Stimulated activated CD4-positive, alpha-beta T cell treated with anti-CD3 and anti-CD28 coated beads, Interleukin-1b, Interleukin-23, amount 100 ng/mL, for 24 hours (primary cell): ENCODE measurements at places on chromosomes 3 and 15.

DNA sequence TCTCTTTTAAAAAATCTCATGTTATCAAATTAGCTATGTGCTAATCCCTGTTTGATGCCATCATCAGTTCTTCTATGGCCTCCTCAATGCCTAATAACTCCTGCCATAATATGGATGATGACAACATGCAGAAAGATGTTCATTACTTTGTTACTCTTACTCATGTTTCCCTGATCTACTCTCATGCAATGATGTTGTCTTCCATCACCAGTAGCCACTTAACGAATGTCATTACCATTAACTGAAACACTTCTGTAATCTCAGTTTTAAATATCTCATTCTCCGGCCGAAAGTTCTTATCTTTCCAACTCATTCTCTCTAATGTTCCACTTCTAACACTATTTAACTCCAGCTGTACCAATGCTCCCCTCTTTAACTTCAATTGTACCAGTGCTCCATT is 1187.7 kb downstream of the OTOL1 start:
- DNase-seq, result no peak

- DNase-seq, result no peak
Measured at GRCh38 chr3:2096216-2096615, 2.5 kb upstream of the CNTN4 start.

- no peak for DNase-seq
Measured at GRCh38 chr3:79586232-79586631, 181.6 kb downstream of the ROBO1 start.

GRCh38 chr3:177610262-177610661 is 413.0 kb upstream of the TBL1XR1 start:
- no peak for DNase-seq

DNA sequence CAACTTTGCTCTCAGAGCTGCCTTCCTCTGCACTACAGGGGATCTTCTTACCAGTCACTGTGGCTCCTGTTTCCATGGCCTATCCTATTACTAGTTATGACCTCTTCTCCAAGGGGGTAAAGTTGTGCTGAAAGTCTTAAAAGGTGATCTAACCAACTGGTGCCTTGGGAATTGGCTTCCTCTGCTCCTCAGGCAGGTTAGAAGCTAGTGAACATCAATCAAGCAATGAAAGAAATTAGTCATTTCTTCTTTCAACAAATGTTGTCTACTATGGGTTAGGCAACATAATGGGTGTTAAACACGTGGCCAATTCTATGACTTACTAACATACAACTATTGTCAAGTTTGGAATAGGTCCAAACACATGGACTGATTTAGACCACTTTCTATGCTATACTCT is 571.4 kb upstream of the NAALADL2 start:
- DNase-seq, result no peak

- DNase-seq, result no peak
Measured at GRCh38 chr3:120435621-120436020, 15.2 kb downstream of the FSTL1 start.

GRCh38 chr15:72590427-72590826 is 64.1 kb upstream of the GOLGA6B start:
- no peak for DNase-seq

- no peak for DNase-seq
Measured at GRCh38 chr3:4460334-4460733, 6.7 kb downstream of the SUMF1 start.

- no peak for DNase-seq
Measured at GRCh38 chr15:57146506-57147201, 228.2 kb downstream of the TCF12 start.

DNA sequence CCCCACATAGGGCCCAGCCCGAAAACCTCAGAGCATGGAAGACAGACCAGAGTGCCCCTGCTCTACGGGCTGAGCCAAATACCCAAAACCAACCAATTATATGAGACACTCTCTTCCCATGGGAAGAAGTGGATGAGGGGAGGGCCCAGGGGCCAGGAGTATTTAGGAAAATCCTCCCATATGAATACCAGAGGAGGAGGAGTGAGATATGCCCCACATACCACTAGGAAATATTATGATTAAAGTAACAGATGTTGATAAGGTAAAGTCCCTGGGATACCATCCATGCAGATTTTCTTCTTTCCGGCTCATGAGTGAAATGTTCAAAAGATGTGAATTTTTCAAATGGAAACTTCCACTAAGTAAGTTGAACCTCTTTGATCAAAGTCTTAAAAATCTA is 50.4 kb downstream of the MESD start:
- DNase-seq, result no peak

- DNase-seq, result no peak
Measured at GRCh38 chr3:3627114-3627513, 172.1 kb upstream of the LRRN1 start.

DNA sequence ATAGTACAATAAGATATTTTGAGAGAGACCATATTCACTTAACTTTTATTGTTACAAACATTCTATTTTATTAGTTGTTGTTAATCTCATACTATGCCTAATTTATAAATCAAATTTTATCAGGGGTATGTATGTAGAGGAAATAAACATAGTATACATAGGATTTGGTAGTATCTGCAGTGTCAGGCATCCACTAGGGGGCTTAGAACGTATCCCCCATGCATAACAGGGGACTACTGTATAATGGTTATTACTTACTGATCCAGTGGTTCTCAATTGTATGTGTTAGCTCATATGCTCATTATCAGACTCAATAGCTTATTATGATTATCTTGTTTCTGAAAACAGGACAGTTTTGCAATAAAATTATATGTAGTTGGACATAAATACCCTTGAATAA is 27.6 kb downstream of the CMC1 start:
- DNase-seq, result no peak

- no peak for DNase-seq
Measured at GRCh38 chr3:120524171-120524923, 71.8 kb upstream of the NDUFB4 start.

DNA sequence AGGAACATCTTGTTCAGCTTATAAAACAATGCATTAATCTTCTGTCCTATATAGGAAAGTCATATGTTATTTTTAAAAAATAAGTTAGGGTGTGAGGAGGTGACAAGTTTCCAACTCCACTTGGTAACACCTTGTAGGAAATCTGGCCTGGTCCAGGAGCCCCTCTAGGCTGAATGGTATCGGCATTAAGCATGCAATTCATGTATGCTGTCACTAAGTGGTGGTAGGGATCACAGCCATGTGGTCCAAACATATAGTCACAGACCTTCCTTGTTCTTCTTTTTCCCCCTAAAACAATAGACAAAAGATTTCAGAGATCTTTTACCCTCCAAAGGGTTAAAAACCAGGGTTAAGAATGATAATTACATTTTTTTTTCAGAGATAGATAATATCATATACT is 4.2 kb upstream of the APBA2 start:
- DNase-seq, result no peak

GRCh38 chr3:140428380-140428779 is 249.5 kb upstream of the TRIM42 start:
- DNase-seq, result no peak

- no peak for DNase-seq
Measured at GRCh38 chr3:71491154-71491752, 92.3 kb downstream of the FOXP1 start.

GRCh38 chr15:92809880-92810361 is 90.2 kb upstream of the CHD2 start:
- DNase-seq, result no peak

DNA sequence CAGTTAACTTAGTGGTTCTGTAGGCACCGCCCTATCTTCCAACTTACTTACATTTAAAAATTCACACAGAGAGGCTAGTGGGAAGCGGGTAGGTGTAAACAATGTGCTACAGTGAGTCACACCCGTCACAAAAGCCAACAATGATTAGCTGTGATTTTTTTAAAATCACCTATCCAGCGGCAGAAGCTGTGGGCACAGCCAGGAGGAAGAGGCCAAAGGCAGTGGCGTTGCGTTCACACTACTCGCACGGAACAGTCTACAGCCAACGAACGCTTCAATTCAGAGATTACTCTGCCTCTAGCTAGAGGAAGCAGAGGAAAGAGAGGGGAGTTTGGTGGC is 2.5 kb upstream of the NLGN1 start:
- no peak for DNase-seq

DNA sequence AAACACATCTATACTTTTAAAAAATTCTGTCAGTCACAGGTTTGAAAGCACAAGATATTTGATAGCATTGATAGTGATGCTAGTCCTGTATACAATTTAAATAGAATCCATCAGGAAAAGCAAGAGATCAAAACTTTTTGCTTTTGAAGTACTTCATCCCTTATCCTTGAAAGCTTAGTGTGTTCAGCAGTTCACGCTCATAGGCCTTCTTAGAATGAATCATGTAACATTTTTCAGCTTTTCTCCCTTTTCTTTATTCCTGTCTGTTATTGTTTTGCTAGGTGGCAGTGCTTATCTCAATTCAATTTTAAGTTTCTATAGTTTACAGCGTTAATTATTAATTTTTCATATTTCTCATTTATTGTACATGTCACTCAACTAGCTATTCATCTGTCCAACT is 69.1 kb downstream of the FGF7 start:
- DNase-seq, result no peak

DNA sequence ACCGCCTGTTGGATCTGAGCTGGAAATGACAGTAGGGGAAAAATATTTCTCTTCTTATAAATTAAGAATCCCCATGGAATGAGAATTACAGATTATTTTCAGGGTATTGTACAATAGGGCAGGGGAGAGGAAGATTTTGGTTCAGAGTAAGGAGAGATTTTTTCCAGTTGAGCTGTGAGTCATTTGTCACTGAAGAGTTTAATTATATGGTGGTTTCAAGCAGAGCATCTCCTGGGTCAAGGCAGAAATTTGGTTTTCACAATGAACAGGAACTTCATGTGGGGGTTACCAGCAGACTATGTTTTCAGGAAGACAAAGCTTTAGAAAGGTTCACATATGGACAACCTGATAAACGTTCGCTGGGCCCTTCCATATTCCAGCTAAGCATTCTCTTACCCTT is 182.8 kb upstream of the NR2E3 start:
- DNase-seq, result no peak

- DNase-seq, result no peak
Measured at GRCh38 chr3:28836199-28836598, 444.7 kb upstream of the RBMS3 start.

DNA sequence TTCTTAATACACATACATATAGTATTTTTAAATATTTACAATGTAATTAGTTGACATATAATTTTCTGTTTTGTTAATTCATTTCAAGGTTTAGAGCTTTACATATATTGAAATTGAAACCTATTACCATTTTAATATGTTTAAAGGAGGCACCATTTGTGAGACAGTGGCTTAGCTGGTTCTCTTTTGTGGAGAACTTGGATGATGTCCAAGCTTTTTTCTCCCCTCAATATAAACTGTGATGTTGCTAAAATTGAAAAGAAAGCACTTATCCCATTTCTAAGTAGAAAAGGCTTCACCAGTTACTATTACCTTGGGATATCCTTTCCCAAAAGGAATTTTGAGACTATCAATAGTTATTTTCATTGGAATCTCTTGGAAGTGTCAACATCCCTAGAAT is 707.2 kb downstream of the NTRK3 start:
- no peak for DNase-seq

- DNase-seq, result peak; percentile 12
Measured at GRCh38 chr3:100245927-100246326, 14.9 kb upstream of the TBC1D23 start.

DNA sequence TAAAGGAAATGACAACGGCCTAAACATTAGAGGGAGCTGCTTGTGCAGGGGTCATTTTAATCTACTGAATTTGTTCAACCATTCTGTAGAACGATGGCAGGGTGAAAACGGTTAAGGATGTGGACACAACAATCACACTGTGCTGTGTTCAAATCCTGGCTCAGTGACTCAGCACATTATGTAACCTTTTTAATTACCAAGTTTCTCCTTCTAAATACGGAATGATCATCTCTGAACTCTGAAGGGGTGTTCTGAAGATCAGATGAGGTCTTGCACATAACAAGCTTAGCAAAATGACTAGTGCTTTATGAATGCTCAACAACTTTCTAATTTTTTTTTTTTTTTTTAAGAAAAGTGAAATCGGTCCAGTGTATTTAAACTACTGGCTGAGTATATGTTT is 592.8 kb downstream of the FOXP1 start:
- no peak for DNase-seq

GRCh38 chr3:46847744-46848143 is 15.5 kb downstream of the MYL3 start:
- no peak for DNase-seq

DNA sequence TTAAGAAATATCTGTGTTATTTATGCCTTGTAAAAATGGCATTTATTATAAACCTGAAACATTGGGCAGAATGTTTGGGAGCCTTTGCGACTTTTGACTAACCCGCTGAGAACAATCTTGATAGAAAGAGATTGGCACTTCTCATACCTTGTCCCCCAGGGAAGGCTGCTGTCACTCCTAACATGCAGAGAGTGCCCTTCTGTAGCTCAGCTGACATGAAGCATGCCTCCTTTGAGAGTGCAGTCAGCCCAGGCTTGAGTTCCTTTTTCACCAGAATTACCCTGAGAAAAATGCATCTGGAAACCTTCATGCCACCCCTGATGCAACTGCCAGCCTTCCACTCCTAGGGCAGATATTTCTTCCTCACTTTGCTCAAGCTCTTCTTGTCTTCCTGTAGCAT is 569.2 kb upstream of the ARPP21 start:
- no peak for DNase-seq

- DNase-seq, result no peak
Measured at GRCh38 chr3:73136941-73137340, 75.5 kb downstream of the EBLN2 start.

GRCh38 chr3:43152649-43153048 is 46.8 kb upstream of the POMGNT2 start:
- no peak for DNase-seq

DNA sequence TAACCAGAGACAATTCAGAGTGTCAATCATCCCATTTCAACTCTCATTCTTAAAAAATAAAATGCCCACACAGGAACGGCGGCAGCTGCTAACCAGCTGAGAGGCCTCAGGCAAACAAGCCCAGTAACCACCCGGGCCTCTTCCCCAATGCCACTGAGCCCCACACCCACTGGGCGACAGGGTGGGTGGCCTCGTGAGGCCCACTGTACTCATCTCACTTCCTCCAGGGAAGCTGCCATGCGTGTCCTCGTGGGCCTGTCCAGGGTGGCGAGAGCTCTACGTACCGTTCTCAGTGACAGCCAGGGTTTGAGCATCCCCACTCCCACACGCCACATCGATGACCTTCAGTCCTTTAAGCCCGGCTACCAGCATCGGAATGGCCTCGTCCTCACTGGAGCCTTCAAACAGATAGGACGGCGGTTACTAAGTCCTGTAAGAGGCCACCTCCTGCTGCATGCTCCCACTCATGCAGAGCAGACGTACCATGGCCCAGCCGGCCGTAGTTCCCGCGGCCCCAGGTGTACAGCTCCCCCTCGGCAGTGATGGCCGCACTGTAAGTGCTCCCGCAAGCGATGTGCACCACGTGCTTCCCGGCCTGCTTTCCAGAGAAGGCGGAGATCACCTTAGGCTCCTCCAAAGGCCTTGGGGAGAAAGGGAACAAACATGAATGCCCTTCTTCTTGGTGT is 56.5 kb downstream of the HERC2 start:
- no peak for DNase-seq

DNA sequence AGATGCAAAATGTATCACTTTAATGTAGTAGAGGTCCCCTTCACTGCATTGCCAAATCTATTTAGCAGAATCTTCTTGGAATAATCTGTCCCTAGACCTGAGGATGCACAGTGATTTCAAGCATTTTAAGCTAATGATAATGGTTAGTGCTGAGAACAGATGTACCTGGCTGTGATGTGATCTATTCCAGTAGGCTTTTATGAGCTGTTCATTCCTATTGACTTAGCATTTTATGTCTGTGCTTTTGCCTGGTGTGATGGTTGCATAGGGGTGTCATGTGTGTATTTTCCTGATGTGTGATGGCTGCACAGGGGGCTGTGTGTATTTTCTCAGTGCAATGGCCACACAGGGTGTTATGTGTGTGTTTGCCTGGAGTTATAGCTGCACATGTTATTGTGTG is 272.9 kb downstream of the TIGIT start:
- DNase-seq, result no peak
